OCI-LY7 (cell line): ENCODE measurements at places on chromosomes 6 and 20.
A peak's percentile ranks its signal among the peaks of the same experiment; 100 is the strongest.

GRCh38 chr6:43788301-43788700 lies 18.3 kb downstream of the VEGFA start:
- DNase-seq: no peak

DNA sequence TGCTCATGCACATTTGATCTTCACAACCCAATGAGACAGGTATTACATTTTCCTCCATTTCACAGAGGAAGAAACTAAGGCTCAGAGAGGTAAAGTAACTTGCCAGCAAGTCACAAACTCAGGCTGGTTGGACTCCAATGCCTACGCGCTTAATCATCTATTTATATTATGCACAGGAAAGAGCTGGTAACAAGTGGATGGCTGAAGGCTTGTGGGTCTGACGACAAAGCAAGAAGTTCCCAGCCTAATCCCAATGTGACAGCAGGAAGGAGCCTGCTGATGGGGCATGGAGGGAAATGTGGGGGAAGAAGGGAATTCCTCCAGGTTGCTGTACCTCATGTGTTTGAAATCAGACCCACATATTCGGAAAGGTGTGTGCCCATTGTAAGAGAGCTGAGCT lies 3.9 kb downstream of the CDH22 start:
- DNase-seq: no peak

DNA sequence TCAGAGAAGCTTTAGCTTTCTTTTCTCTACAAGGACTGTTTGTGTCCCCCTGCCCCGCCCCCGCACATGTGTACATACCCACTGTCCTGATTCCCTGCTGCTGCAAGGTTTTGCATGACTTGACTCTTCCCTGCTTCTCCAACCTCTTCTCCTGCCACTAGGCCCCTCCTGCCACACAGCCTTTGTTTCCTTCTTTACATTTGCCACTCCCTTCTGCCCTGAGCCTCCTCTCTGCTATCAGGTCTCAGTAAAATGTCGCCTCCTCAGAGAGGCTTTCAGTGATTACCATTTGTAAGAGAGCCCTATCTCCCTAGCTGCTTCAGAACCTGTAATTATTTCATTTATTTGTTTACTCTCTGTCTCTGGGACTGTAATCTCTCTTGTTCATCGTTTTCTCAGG lies 56.4 kb upstream of the VSTM2L start:
- DNase-seq: no peak

DNA sequence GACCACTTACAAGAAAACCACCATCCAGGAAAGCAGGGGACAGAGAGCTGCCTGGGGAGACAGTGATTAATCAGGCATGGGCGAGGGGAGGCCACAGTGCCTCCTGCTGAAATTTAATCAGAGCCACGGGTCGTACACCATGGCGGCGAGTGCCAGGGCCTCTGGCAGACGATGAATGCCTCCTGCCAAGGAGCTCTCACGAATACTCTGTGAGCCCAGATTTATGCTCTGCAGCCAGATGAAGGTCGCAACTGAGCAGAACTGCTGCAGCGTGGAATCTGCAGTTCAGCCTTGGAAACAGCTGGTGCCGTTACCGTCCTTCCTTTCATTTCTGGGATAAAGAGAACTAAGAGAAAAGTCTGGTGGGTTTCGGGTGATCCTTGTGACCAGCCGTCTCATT lies 85.6 kb downstream of the BFSP1 start:
- no peak for DNase-seq

DNA sequence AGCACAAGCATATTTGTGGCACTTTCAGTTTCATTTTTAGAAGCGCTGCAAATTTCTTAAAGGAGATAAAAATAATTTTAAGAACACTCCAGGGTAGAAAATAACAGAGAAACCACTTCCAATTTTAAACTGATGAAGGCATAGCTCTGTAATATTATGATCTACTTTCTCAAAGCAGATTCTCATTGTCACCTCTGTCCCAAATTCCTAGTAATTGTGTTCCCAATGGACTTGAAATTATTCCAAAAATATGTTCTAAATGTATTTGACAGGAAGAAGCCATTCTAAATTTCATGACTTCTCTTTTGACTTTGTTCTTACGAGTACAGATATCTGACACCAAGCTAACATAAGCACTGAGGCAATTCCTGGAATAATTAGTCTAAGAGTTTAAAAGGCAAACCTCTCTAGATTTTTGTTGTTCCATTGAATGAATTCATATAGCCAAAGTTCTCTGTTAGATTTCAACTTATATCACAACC lies 140.2 kb upstream of the CARMIL1 start:
- peak; percentile 31 for DNase-seq

GRCh38 chr6:11008821-11009220 lies 35.3 kb downstream of the ELOVL2 start:
- DNase-seq: no peak
